ENCODE measurements at places on chromosomes 16 and 17.

DNA sequence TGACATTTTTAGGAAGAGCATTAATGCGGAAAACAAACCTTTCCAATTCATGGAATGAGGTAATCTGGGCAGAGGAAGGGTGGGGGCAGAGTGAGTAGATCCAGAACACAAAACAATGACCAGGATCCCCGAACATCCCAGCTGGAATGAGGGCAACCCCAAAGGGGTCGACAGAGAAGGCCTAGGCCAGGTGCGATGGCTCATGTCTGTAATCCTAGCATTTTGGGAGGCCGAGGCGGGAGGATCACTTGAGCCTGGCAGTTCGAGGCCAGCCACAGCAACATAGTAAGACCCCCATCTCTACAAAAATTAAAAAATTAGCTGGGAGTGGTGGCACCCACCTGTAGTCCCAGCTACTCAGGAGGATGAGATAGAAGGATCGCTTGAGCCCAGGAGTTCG, 64.7 kb downstream of the ZFHX3 start:
- no peak for DNase-seq

DNA sequence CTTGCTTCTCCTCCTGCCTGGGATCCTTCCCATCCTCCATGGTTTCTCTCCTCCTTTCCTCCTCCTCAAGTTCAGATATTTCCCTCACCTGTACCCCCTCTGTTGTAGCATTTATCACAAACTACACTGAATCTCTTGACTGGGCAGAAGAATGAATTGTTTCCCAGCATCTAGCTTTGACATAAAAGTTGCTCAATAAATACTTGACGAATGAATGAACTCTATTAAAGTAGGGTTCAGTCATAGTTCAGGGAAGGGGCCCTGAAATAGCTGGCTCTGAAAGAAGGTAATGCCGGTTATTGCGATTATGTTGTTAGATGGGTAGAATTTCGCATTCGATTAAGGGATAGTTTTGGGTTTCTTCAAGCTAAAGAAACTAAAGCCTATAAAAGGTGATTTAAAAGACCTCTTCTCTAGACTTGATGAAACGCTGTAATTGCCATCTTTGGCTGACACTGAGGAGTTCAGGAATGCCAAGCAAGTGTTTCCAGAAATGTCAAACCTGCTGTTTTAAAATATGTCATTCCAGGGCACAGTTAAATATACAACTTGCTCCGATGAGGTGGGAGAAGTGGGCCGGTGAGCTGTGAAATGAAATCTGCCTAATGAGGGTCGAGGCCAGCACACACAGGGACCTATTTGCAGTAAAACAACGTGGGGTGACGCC, 1.0 kb upstream of the CPD start:
- no peak for DNase-seq

GRCh38 chr17:5355421-5356129, 63.9 kb downstream of the NUP88 start:
- DNase-seq, result no peak

GRCh38 chr16:19123535-19124178, 9.9 kb downstream of the ITPRIPL2 start:
- DNase-seq, result no peak

- DNase-seq, result no peak
Measured at GRCh38 chr16:86424985-86425384, 85.3 kb upstream of the FOXF1 start.

DNA sequence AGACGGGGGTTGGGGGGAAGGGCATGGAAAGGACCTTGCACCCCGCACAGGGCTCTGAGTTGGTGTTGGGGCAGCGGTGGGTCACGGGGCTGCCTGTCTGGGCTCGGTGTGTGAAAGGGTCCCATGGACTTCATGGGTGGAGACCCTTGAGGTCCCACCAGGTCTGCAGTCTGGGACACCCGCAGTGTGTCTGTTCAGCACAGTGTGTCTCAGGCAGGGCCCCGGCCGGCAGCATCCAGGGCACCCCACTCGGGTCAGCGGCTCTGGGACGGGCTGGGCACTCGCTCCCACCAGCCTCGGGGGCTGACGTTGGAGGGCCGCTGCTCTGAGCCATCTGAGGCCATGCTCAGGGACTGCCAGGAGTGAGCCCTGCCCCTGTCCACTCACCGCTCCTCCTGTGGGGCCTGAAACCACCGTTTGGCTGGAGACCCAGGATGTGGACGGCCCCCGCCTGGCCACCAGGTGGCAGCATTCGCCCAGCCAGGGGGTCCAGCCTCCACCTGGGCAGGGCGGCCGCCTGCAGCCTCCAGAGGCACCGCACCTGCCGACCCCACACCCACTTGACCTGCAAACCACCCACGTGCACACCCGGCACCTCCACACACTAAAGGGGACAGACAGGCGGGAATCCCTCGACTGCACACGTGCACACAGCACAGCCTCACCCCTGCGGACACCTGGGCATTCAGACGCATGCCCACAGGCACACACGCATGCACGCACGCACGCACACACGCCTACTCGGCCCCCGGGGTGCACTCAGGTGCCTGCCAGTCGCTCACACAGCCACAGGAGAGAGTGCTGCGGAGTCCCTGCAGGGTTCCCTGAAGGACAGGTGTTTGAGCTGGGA, 10.1 kb upstream of the ZFPM1 start:
- DNase-seq, result peak; percentile 74

DNA sequence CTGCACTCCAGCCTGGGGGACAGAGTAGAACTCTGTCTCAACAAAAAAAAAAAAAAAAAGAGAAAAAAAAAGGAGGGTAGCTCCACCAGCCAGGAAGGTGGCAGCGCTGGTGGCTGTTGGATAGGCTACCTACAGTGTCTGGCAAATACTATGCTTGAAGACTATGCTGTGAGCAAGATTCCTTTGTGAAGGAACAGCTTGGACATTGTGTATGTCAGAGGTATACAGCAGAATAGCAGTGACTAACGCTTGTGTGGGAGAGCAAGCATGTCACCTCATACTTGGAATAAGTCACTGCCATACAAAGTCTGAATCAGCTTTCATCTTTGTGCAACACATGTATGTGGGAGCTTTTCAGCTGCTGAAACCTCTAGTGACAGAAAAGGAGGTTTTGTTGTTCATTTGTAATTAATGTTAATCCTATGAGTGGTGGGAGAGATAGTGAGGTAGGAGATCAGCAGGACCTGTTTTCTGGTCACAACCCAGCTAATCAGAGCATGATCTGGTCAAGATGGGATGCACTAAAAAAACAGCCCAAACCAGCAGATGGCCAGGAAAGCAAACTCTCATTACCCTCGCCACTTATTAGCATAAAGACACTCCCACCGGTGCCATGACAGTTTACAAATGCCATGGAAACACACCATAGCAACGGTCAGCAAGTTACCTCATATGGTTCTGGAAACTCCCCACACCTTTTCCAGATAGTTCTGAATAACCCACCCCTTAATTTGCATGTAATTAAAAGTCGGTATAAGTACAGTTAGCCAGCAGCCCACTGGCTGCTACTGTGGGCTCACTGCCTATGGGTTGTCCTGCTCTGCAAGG, 6.8 kb upstream of the ITGAD start:
- peak; percentile 46 for DNase-seq

DNA sequence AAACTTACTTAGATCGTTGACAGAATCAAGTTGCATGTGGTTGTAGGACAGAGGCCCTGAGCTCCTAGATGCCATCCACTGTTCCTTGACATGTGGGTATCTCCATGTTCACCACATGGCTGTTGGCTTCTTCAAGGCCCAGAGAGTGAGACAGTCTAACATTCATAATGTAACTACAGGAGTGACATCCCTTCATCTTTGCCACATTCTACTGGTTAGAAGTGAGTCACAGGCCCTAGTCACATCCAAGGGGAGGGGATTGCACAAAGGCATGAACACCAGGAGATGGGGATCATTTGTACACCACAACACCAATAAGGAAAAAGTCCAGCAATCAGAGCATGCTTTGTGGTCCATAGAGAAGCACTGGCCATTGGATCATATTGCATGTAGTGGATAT, 56.6 kb downstream of the WSCD1 start:
- DNase-seq, result no peak

DNA sequence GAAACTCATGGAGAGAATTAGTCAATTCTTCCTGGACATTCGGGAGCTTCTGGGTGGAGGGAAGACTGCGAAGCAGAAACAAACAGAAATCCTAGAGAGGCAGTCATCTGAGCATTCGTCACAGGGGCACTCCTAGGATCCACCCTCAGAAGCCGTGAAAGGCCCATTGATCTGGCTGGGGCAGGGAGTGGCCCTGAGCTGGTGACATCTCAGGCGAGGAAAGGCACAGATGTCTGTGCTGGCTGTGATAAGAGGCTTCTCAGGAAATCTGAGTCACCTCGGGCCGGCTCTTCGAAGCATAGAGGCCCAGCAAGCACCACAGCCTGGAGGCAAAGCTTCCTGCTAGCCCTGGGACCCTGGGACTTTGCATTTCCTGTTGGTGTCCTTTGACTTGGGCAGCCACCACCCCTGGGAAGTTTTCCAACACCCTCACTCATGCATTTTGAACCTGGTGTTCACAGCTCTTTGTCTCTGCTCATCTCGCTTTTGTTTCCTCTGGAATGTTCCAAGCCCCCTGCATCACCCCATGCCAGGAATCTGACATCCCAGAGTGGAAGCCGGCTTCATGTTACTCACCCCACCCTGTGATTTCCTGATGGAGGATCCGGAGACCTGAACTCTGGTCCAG, 23.3 kb upstream of the CDRT4 start:
- peak; percentile 59 for DNase-seq

GRCh38 chr16:2827831-2828520, 2.1 kb upstream of the ZG16B start:
- DNase-seq, result no peak

GRCh38 chr16:54280751-54281150, 5.8 kb downstream of the IRX3 start:
- no peak for DNase-seq

DNA sequence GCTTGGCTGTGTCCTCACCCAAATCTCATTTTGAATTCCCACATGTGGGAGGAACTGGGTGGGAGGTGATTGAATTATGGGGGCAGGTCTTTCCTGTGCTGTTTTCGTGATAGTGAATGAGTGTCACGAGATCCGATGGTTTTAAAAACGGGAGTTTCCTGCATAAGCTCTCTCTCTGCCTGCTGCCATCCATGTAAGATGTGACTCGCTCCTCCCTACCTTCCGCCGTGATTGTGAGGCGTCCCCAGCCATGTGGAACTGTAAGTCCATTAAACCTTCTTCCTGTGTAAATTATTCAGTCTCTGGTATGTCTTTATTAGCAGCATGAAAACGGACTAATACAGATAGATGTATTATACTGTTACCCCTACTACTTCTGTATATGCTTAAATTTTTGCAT, 3.6 kb downstream of the SPATA33 start:
- DNase-seq, result no peak

GRCh38 chr16:8934601-8935000, 29.1 kb downstream of the USP7 start:
- DNase-seq, result no peak

DNA sequence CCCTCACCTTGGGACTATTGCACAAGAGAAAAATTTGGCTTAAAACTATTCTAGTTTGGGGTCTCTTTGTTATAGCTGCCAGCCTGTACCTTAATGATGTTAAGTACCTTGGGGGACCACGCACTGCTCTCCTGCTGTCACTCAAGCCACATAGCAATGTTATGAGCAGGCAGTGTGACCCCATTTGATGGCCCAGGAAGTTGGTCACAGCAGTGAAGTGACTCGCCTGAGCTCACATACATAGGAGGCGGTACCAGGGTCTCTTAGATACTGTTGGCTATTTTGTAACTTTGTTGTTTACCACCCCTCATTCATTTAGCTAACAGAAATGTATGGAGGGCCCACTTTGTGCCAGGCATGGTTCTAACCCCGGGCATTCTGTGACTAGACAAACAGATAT, 16.4 kb downstream of the KCNG4 start:
- no peak for DNase-seq

DNA sequence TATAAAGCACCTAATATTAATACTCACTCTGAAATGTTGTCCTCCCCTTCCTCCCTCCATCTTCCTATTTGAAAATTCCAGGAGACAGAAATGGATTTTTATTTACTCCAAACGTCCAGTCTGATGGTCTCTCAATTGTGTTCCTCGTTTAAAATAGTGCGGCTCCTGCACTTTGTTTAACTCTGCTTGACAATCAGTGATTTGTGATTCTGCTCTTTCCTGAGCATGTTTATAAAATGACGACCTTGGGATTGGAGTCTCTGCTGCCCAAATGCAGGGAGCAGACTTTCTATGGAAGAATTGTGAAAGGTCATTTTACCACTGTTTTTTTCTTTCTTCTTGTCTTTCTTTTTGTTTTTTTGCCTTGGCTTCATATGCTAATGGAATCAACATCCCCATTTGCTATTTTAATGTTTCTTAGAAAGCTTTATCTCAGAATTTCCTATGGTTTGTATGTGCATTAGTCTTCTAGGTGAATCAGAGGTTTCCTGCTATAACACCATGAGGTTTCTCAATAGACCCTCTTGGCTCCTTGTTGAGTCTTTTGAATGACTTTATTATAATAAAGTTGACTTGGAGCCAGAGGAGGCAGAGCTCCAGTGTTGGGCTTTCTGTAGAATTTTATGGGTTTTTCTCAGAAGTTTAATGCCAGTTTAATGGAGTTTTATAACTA, 376.5 kb downstream of the CDH11 start:
- no peak for DNase-seq

DNA sequence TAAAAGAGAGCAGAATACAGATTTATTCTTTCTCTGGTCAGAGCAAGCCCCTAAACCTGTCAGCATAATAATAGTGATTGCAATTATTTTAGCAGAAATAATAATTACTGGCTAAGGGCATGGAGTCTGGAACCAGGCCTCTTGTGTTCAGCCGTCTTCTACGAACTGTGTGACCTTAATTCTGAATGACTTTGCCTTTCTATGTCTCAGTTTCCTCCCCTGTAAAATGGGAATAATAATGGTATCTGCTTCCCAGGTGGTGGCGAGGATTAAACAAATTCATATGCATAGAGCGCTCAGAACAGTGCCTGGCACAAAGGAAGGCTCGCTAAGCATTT, 33.4 kb downstream of the RAB11FIP4 start:
- no peak for DNase-seq

GRCh38 chr17:72497915-72498314, 377.1 kb downstream of the SOX9 start:
- no peak for DNase-seq

DNA sequence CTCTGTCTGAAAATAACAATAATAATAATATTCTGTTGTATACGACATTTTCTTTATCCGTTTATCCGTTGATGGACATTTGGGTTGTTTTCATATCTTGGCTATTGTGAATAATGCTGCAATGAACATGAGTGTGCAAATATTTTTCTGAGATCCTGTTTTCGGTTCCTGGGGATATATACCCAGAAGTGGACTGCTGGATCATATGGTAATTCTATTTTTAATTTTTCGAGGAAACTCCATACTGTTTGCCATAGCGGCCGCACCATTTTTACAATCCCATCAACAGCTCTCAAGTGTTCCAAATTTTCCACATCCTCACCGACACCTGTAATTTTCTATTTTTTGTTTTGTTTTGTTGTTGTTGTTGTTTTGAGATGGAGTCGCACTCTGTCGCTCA, 5.3 kb upstream of the PRSS41 start:
- DNase-seq, result no peak

GRCh38 chr16:4314532-4315185, 1.2 kb upstream of the GLIS2 start:
- no peak for DNase-seq

DNA sequence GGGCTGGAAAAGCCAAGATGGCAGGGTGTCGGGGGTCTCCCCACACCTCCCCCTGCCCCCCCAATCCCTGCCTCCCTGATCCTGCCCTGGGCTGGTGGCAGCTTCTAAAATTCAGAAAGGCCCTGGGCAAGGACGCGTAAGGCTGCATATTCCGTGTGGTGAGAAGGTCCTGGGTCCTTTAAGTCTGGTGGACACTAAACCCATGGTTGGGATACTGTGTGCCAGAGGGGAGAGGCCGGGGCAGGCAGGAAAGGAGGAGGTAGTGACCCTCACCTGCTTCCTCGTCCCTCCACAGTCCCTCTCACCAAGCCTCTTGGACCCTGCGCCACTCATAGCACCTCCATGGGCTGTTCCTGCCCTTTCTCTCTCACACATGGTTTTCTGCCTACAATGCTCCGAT, 28.8 kb downstream of the PRKAR1A start:
- DNase-seq, result no peak

Measured in stimulated activated CD4-positive, alpha-beta T cell treated with anti-CD3 and anti-CD28 coated beads, Interleukin-1b, Interleukin-23, amount 100 ng/mL, for 48 hours (primary cell).